K562 (cell line): ENCODE measurements at places on chromosomes 3 and 15. TPM values are rescaled to one million over a fixed set of nuclear protein-coding genes. Genes with fewer than 3 reads are reported as not detected.

IL17RB gene
- polyA plus RNA-seq: 2.7 and 2.8 TPM in 2 replicates

- DNase-seq: no peak
Measured at GRCh38 chr3:98013411-98014267, 21.5 kb downstream of the GABRR3 start.

- DNase-seq: no peak
Measured at GRCh38 chr3:42459151-42459550, 43.3 kb upstream of the VIPR1 start.

- DNase-seq: no peak
Measured at GRCh38 chr3:21446945-21447475, 304.0 kb downstream of the ZNF385D start.

GRCh38 chr3:119669906-119670570 lies 7.2 kb downstream of the COX17 start:
- DNase-seq: no peak

- DNase-seq: no peak
Measured at GRCh38 chr3:157444797-157445184, 8.1 kb downstream of the PTX3 start.

GRAMD2A gene
- 0.08 TPM in 1 of 2 replicates, not detected in the other for polyA plus RNA-seq

GRCh38 chr3:61733876-61734275 lies 172.5 kb downstream of the PTPRG start:
- no peak for DNase-seq

- DNase-seq: no peak
Measured at GRCh38 chr3:105594219-105594618, 227.5 kb downstream of the ALCAM start.

- DNase-seq: no peak
Measured at GRCh38 chr3:188270423-188270972, 116.5 kb downstream of the LPP start.

DNA sequence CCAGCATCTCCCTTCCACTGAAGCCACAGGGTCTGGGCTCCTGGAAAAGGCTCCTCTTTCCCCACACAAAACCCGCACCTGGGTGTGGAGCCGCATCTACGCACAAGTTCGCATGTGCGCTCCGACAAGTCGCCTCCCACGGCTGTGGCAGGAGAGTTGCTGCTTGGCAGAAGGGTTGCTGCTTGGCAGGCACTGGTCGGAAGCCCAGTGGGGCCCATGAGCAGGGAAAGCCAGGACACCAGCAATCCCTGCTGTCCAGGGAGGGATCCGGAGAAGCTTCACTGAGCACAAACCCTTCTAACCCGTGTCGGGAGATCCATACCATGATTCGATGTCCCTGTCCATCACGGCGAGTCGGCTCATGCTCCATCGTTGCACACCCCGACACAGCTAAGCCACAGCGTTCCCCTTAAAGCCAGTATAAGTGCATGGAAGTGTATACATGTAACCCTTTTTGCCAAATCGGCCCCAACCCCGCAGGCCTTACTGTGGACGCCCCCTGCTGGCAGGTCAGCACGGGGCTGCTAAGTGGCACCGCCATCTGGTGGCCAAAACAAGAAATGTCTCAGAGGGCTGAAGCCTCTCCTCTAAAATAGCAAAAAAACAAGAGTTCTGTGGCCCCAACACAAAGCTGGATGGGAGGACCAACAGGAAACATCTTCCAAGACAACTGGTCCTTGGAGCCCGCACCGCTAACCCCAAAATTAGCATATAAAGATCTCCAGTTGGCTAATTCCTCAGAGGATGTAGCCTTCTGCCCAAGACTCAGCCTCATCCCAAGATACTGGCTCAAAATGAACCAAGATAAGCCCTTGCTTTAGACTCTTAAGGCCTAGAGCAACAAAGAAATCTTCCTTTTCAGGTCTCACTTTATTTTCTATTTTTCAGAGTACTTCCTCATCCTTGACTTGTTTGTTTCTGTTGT lies 8.3 kb downstream of the ANKRD63 start:
- peak; percentile 91 for DNase-seq

DNA sequence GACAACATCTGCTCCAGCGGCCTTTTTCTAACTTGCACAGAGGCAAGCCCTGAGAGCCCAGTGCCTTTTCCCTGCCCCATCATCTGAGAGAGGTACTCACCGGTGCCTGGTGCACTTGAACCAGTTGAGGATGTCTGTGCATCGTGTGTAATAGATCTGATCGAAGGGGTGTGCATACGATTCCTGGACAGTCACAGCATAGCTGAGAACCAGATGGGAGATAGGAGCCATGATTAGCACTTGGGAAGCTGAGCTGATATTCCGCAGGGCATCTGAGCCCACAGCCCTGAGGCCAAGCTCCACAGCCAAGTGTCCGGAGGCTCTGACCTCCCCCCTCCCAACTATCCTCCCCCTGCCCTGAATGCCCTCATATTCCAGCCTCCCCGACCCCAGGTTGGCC lies 129.8 kb downstream of the MEGF11 start:
- DNase-seq: no peak

PAK6 gene
- polyA plus RNA-seq: 0.04 and 0.07 TPM in 2 replicates

TIMMDC1 gene
- 79.0 and 88.9 TPM in 2 replicates for polyA plus RNA-seq

UPK1B gene
- polyA plus RNA-seq: 0.05 and 0.64 TPM in 2 replicates

DNA sequence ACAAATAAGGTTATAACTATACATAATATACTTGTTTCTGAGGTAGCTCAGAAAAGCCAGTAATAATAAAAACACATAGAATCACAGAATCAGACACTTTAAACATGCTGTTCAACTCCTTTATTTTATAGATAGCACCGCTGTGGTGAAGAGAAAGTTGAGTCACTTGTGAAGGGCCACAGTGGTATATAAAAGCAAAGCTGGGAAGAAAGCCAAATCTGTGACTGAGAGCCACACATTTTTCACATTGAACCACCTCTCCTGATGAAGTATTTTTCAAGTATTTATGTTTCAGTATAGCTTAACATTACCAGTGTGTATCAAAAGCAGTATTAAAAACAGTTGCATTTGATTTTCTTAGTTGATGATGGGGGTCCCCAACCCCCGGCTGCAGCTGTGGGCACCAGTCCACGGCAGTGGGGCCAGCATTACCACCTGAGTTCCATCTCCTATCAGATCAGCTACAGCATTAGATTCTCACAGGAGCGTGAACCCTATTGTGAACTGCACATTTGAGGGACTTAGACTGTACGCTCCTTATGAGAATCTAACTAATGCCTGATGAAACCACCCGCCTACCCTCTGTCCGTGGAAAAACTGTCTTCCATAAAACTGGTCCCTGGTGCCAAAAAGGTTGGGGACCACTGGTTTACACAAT lies 46.2 kb downstream of the TBL1XR1 start:
- peak; percentile 42 for DNase-seq

DNA sequence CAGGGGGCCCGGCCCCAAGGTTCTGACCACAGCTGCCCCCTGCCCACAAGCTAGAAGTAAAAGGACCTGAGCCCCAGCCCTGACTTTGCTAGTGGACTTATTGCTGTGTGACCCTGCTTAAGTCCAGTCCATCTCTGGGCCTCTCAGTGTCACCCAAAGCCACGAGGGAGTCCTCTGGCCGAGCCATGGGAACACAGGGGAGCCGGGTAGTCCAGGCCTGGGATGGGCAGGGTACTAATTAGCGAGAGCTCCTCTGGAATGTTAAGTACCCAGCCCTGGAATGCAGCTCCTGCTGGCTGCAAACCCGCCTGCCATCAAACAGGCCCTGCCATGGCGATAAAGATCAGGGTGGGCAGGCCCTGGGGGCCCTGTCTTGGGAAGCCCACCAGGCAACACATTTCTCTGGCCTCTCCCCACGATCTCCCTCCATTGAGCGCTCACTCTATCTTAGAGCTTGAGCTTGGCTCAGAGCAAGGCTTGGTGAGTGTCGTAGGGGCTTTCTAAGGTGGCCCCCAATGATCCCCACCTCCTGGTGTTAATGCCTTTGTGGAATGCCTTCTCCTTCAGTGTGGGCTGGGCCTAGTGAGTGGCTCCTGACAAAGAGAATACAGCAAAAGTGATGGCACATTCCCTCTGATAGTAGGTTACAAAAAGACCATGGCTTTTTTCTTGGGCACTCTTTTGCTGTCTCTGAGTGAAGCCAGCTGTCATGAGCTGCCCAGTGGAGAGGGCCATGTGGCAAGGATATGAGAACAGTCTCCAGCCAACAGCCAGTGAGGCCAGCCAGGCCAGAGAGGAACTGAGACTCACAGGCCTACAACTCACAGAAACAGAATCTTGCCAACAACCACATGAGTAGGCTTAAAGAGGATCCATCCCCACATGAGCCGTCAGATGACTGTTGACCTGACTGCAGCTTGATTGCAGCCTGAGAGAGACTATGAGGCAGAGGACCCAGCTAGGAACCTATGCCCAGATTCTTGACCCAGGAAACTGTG lies 133.1 kb downstream of the SMAD6 start:
- DNase-seq: no peak

A4GNT gene
- polyA plus RNA-seq: not detected in 2 replicates

BSN gene
- polyA plus RNA-seq: 0.54 and 0.58 TPM in 2 replicates

- DNase-seq: no peak
Measured at GRCh38 chr3:184428561-184429175, 48.8 kb downstream of the CHRD start.
